ENCODE measurements at places on chromosomes 4 and X.

- no peak for DNase-seq
Measured at GRCh38 chr4:70752236-70752635, 30.5 kb downstream of the RUFY3 start.

DNA sequence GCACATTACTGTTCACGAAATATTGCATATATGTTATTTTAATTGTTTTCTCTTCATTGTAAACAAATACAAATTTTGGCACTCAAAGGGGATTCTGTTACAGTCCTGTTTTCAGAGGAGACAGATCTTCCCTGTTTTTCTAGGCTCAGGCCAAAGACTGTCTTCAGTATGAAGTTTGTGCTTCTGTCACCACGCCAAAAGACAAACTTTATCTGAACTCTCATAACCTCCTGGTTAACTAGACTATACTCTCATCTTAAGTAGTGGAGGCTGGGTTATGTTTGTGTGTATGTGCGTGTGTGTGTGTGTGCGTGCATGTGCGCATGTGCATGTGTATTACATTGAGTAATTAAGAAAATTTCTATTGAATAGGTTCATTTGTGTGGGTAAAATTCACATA, 676.8 kb upstream of the HS3ST1 start:
- peak; percentile 7 for DNase-seq

GRCh38 chrX:123330229-123330942, 146.3 kb downstream of the GRIA3 start:
- DNase-seq: no peak

GRCh38 chrX:134547047-134547679, 87.2 kb downstream of the HPRT1 start:
- no peak for DNase-seq

DNA sequence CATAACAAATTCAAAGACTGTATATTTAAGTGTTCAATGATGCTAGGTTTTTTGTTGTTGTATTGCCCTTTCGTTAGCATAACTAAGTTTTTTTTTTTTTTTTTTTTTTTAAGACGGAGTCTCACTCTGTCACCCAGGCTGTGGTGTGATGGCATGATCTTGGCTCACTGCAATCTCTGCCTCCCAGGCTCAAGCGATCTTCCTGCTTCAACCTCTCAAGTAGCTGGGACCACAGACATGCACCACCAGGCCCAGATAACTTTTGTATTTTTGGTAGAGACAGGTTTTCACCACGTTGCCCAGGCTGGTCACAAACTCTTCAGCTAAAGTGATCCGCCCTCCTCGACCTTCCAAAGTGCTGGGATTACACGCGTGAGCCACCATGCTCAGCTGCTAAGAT, 7.0 kb downstream of the SH3BGRL start:
- no peak for DNase-seq

DNA sequence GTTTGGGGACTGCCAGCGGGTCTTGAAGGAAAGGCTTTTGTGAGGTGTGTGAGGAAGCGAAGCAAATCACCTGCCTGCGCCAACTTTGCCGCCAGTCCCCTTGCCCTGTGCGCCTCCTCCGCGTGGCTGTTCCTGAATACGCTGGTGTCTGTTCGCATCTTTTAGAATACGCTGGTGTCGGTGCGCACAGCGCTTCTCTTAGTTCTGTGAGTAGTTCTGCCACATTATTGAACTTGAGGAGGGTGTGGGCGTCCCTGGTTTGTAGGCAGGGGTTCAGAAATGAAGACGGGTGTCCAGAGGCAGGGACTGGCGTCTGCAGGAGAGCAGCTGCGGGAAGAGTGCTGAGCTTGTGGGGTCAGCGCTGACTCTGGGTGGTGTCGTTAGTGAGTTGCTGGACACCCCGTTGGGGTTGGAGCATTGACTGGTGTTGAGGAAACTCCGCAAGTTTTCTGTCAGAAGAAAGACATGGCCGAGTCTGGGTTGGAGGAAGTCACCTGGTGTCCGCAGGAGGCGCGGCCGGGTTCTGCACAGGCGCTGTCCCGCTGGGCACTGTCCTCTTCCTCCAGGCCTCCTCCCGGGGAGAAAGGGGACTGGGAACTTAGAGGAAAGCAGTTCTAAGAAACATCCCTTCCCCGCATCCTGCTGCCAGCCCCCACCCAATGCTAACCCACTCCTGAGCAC, 930 bp downstream of the ZNF718 start:
- peak; percentile 78 for DNase-seq

DNA sequence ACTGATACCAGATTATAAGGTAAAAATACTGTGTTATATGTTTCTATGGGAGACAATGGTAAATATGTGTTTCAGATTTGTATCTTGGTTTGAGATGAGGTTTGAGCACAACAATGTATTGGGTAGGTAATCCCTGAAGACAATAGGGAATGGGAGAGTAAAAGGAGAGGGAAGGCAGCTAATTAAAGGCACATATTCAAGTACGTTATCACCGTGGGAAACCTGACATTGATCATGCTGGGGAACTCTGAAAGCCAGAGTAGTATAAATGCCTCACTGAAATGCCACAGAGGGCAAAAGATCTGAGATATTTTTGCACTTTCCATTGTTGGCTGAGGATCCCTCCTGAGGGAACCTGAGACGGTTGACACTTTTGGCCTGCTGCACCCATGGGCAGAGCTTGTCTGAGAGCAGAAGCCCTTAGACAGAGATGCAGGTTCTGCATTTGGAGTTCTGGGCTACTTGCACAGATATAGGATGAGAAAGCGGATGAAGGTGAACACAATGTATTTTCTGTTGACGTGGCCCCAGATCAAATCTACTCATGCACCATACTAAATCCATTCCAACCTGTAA, 506.7 kb downstream of the PCDH18 start:
- no peak for DNase-seq

- no peak for DNase-seq
Measured at GRCh38 chr4:74055498-74055897, 17.0 kb upstream of the CXCL3 start.

- DNase-seq: no peak
Measured at GRCh38 chrX:124030520-124030919, 69.0 kb downstream of the STAG2 start.

GRCh38 chrX:152810403-152810802, 20.2 kb downstream of the CETN2 start:
- no peak for DNase-seq

- peak; percentile 59 for DNase-seq
Measured at GRCh38 chrX:68894513-68895340, 65.9 kb downstream of the EFNB1 start.

DNA sequence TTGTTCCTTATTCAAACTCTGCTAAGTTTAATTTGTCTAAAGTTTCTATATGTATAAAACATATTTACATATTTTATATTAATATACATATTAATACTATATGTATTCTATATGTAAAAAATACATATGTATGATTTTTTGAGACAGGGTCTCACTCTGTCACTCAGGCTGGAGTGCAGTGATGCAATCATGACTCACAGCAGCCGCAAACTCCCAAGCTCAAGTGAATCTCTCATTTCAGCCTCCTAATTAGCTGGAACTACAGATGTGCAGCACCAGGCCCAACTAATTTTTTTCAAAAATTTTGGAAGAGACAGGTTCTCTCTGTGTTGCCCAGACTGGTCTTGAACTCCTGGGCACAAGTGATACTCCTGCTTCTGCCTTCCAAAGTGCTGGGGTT, 684.9 kb downstream of the TRAM1L1 start:
- DNase-seq: no peak

DNA sequence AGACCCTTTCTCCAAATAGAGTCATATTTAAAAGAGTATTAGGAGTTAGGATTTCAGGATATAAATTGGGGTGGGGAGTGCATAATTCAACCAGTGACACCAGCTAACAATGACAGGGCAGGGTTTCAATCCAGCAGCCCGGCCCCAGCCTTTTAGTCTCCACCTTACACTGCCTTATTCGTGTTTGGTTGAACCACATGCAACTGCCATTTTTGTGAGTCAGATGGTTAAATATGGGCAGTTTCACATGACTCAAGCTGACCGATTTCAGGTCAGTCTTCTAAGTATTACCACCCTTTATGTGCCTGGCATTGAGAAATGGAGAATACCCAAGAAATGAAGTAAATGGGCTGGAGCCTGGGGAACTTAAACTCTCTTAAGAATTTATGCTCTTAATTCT, 102.8 kb downstream of the STOX2 start:
- no peak for DNase-seq

DNA sequence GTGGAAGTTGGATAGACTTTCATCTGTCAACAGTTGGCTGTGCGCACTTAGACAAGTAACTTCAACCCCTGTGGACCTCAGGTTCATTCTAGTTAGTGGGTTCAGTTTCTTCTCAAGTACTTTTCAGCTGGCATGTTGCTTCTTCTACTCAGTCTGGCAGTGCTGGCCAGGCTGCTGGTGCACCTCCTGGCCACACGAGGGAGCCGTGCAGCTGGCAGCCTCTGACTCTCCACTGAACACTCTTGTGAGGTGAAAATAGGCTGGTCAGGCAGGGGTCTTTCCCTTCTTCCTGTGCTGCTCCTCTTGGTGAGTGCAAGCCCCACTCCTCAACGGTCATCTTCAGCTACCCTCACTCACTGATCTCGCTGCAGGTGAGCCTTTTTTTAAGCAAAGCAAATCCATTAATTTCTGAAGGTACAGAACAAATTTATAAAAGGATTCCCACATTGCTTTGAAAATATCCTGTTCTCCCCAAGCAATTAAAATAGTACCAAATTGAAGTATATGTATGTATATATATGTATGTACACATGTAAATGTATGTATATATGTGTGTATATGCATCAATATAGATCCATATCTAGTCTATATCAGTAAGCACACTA, 30.6 kb downstream of the LONRF3 start:
- peak; percentile 30 for DNase-seq

DNA sequence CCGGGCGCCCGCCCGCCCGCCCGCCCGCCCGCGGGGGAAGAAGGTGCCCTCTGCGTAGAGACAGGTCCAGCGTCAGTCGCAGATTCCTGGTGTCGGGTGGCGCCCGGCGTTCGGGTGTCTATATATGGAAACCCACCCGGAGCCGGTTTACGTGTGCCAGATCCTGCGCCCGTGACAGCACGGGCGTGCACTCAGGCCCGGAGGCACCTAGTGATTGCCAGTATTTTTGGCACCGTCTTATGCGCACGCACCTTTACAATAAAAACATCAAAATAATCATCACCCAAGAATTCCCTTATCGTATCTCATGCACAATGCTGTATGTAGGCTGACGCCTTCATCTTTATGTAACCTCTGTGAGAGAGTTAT, 519 bp downstream of the SLC25A4 start:
- DNase-seq: no peak

DNA sequence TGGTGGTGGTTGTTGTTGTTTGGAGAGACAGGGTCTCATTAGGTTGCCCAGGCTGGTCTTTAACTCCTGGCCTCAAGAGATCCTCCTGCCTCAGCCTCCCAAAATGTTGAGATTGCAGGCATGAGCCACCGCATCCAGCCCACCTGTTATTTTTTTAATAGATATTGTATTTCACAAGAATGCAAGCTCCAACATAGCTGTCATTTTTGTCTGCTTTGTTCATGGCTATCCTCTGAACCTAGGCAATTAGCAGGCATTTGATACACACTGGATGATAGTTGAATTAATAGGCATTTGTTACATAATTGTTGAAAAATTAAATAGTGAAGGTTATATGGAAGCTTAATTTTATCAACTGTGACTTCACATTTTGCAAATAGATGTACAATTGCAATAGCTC, 64.7 kb downstream of the BANK1 start:
- DNase-seq: no peak

DNA sequence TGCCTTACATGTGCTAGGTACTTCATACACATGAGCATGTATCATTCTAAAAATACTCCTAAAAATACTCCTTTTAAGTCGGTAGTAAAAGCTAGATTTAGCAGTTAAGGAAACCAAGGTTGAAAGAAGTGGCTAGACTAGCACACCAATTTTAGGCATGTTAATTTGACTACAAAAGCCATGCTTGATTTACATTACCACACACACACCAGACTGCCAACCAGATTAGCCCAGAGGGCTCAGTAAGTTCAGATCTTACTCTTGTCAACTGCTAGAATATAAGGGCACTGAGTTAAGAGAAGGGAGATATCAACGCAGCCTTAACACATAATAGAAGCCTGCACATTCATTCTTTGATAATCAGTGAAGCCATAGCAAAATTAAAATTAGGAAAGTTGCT, 117.9 kb downstream of the MID1IP1 start:
- no peak for DNase-seq

- peak; percentile 68 for DNase-seq
Measured at GRCh38 chr4:157992038-157992705, 180.7 kb downstream of the GASK1B start.

DNA sequence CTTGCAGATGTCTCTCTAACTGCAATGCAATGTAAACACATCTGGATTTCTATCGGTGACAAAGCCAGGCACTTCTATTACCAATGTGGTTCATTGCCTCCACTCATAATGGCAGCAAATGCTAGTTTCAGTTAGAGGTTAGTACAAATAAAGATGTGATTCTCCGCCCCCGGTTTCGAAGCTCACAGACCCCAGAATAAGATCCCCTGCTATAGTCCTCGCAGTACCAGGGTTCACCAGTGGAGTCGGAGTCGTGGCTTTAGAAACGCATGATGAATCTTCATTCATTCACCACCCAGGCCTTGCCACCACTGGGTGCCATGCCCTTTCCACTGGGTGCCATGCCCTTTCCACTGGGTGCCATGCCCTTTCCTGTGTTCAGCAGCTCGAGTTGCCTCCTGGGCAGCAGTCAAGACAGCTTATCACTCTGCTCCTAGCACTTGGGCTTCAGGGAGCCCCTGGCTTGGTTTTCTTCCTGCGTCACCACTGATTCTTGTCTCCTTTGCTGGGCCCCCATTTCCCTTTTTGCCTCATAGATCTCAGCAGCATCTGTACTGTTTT, 3.5 kb upstream of the NAA10 start:
- no peak for DNase-seq

GRCh38 chr4:38050560-38051350, 90.6 kb downstream of the PTTG2 start:
- DNase-seq: no peak

- DNase-seq: no peak
Measured at GRCh38 chr4:34534916-34535315, 1709.4 kb downstream of the ARAP2 start.

DNA sequence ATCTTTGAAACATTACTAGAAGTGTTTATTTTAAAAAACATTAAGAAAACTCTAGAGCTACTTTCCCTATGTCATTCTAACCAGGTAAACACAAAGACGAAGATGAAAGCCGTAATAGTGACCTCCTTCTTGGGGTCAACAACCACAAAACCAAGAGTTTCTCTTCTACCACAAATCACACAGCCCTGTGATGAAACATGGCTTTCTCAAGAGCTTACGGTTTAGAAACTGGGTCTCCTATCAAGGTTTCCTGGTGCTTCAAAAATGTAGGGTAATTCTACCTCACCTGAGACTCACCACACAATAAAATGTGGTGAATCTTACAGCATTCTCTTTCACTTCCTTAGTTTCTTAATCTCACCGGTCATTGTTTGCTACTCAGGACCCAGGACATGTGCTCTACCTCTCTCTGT, 50.9 kb downstream of the CORIN start:
- DNase-seq: no peak
